ENCODE measurements at places on chromosomes 6 and 20. TPM values are rescaled to one million over a fixed set of nuclear protein-coding genes. Genes with fewer than 3 reads are reported as not detected.
A peak's percentile ranks its signal among the peaks of the same experiment; 100 is the strongest.

DNA sequence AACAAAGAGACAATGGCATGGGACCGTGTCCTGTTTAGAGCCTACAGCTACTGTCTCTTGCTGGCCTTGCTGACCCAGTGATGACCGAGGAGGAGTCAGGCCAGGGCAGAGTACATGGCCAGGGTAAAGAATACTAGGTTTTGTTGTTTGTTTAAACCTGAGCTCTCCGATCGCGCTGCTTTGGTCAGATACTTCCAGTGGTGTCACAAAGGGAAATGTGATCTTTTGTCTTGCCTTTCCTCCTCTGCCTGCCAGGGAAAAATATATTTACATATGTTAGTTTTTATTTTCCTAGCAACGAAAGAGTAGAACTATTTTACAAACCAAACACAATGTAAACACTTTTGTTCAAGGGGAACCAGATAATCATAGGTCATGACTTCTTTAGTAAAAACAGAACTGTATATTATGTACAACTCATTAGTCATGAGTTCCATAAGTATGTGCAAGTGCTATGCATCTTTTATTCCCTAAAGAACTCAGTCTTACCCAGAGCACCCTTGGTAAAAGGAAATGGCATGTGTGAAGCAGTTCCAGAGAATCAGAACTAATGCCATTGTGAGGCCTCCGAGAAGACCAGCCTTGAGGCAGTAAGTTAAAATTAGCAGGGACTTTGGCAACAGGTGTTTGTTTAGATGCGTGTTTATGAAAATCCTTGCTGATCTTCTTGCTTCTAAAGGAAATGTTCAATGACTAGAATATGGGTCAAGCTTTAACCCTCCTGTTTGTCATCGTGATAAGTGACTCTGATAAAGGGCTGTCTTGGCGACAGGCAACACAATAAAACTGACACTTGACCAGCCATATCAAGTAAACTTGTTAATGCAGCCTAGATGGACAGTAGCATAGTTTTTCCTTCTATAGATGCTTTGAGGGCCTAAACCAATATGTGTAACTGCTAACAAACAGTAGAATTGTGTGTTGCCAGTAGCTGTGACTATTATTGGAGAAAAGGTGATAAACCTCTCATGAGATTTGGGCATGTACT is 204.6 kb downstream of the NKAIN2 start:
- DNase-seq: no peak

- no peak for DNase-seq
Measured at GRCh38 chr20:63163171-63163570, 52.8 kb downstream of the YTHDF1 start.

DNA sequence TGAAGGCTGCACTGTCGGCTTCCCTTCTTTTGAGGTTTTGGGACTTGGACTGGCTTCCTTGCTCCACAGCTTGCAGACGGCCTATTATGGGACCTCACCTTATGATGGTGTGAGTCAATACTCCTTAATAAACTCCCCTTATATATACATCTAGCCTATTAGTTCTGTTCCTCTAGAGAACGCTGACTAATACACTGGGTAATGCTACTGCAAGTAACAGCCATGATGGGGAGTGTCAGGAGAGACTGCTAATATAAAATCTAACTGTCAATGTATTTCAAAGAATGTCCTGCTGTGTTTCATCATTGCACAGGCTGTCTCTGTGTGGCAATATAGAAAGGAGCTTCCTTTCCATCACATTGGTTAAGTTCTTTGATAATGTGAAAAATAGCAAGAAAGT is 57.7 kb upstream of the UST start:
- DNase-seq: peak; percentile 60

The PDE7B gene
- total RNA-seq: 12.4 TPM

The CDH26 gene
- not detected for total RNA-seq

The SOX18 gene
- not detected for total RNA-seq

DNA sequence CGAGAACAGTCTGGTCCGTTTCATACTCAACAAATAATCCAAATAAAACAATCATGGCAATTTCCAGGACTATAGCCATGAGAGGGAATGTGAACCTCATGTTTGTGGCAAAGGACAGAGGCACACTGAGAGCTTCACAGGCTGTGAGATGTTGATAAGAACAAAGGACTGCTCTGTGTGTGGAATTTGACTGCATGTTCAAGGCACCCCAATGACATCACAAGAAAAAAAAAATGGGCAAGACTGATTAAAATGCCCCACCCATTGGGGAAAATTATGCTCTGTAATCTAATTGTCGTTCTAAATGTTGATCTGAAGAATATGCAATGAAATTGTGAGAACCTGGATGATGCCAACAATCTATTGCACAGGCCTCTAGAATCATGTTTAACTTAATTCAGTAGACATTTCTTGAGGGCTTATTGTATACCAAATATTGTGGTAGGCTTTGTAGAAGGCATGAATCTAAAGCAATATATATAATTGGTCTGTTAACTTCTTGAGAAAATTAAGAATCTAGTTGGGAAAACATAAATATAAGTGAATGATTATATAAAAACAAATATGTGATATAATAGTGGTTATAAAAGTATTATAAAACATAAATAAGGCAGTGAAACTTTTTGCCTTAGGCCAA is at the start of gene RHAG:
Gene RHAG (minus strand): TSS at position 127 of the 637 bp plus-strand sequence. CDS start 27 bp downstream, at position 100.
- no peak for DNase-seq

The ZSCAN9 gene
- 17.7 TPM for total RNA-seq

DNA sequence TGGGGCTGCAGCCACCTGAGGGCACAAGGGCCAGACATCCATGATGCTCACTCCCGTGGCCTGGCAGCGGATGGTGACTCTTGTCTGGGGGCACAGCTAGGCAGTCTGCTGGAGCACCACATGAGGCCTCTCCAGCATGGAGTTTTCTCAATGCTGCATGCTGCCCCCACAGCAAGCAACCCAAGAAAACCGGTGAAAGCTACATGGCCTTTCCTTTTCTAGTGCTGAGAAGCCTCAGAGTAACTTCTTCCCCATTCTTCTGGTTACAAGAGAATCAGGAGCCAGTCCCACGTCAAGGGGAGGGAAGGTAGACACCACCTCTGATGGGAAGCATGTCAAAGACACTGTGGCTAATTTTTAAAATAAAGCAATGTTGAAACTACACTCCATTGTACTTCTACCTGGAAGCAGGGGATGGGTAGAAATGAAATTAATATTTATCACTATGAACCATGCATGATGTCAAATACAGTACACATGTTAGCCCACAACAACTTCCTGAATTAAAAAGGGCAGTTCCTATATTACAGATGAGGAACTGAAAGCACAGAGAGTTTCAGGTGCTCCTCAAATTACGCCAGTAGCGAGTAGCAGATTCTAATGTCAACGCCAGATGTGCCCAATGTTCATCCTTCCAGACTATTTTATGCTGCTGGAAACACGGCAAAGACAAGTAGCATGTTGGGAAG is 101.5 kb downstream of the LAMP5 start:
- no peak for DNase-seq

GRCh38 chr6:104050455-104050854 is 809.3 kb downstream of the HACE1 start:
- DNase-seq: no peak

DNA sequence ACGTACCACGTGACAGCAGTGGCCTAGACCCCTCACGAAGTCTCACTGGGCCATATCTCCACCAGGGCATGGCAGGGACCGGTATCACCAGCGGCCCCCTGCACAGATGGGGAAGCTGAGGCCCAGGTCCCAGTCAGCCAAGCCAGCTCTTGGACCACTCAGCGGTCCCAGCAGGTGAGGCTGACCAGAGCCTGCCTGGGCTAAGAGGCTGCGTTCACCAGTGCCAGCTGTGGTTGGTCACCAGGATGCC is 2.6 kb upstream of the MRGBP start:
- DNase-seq: no peak

The TREM2 gene
- total RNA-seq: not detected

DNA sequence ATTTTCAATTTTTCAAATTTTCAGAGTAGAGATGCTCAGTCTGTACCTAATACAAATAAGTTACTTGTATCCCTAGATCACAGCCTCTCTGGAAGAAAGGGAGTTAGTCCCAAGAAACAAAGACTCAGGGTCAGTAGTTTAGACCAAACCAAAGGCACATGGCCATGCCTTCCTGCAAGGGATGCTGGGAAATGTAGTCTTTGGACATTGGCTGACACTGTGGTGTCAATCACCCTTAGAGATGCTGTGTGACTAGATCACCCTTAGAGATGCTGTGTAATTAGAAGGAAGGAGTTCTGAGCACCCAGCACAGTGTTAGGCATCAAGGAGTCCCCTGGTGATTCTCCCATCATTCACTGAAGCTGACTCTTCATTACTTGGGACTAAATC is 202.1 kb downstream of the NFATC2 start:
- no peak for DNase-seq

- peak; percentile 79 for DNase-seq
Measured at GRCh38 chr6:148464319-148465010, 121.8 kb downstream of the SASH1 start.

- no peak for DNase-seq
Measured at GRCh38 chr6:101259505-101259904, 134.0 kb upstream of the GRIK2 start.

GRCh38 chr6:11263291-11263775 is 30.9 kb upstream of the NEDD9 start:
- peak; percentile 84 for DNase-seq

DNA sequence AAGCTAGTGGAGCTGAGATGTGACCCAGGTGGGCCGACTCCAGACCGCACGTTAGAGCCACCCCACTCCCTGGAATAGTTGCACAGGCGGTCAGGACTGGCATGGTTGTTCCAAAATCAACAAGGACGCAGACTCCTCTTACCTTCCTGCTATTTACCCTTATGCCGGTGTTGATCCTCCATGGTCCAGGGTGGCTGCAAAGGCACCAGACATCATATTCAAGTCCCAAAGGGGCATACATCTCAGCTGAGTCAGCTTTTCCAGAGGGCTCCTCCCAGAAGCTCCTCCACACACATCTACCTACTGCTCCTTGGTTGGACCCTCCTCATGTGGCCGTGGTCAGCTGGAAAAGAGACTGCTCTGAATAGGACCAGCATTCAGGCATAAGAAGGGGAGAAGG is 112.2 kb downstream of the SYCP2 start:
- no peak for DNase-seq

DNA sequence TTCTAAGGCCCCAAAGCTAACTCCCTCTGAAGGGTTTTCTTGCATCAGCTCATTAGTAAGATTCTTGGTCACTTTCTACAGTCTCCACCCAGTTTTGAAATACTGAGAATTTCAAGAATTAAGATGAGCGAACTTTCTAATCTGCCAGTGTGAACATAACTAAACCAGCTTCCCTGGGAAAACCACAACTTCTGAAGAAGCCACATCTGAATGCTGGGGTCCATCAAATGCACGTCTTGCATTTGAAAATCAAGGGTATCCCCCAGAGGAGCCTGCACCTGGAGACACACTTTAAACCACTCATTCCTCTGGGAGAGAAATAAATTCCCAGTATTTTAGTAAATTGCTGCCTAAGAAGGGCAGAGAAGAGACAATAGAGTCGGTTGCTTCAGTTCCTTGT is 292.1 kb upstream of the CDH4 start:
- DNase-seq: no peak

- DNase-seq: peak; percentile 53
Measured at GRCh38 chr6:140462453-140463311, 1088.2 kb upstream of the CITED2 start.

- no peak for DNase-seq
Measured at GRCh38 chr6:10033223-10033829, 381.5 kb downstream of the TFAP2A start.

GRCh38 chr6:34144581-34145160 is 1.2 kb downstream of the GRM4 start:
- DNase-seq: no peak

The C6orf62 gene
- total RNA-seq: 65.3 TPM

- no peak for DNase-seq
Measured at GRCh38 chr6:79602859-79603258, 28.3 kb upstream of the SH3BGRL2 start.

- DNase-seq: no peak
Measured at GRCh38 chr20:11982955-11983470, 65.3 kb downstream of the BTBD3 start.

DNA sequence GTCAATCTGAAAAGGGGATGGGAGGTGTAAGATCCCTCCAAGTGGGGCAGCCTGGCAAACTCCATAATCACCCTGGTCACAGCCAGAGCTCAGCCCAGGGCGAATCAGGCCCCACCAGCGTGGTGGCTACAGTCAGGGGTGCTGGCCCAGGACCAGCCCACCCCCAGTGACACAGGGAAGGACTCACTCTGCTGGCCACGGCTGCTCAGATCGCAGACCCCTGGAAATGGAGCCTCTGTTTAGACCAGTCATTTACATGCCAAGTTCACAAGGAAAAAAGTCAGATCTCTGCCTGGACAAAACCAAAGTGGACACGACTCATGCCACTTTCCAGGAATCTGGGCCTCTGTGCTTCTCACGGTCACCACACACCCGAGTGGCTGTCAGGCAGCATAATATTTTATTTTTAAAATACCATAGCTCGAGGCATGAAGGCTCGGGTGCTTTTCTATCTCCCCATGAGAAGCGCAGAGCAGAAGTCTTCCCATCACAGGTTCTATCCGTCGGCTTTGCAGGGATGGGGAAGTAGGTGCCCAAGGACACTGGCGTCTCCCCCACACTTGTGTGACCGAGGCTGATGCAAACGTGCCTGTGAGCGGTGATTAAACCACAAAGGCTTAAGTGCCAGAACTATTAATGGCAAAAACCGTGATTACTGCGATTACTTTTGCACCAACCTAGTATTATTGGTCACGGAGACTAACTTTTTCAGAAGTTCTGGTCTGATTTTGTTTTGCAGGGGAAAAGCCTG is 13.0 kb downstream of the PXDC1 start:
- no peak for DNase-seq

GRCh38 chr20:44725837-44726236 is 10.7 kb downstream of the CCN5 start:
- DNase-seq: no peak

The ZNF217 gene
- 25.8 TPM for total RNA-seq

The PKIB gene
- total RNA-seq: 13.1 TPM

DNA sequence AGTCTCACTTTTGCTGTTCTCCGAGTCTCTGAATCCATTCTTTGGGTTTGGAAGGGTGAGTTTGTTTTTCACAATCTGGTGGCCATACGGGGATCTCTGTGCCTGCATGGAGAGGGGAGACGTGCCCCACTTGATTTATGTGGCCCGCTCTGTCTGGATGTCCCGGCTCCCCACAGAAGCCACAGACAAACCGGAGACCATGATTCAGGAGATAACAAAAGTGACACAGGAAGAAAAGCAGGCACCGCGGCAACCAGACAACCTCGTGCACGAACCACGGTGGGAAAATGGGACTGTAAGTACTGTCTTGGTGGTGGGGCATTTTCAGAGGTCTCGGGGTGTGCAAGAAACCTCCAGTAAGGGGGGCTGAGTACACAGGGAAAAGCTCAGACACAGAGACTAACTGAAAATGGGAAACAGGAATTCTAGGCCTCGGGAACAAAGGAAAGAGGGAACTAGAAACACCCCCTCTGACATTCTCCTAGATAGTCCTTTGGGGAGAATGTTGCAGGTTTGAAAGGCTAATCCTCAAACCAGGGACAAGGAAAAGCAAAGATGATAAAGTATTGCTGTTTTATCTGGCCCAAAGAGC is 22.1 kb upstream of the ZNF318 start:
- DNase-seq: no peak

GRCh38 chr6:159132664-159133063 is 36.5 kb upstream of the FNDC1 start:
- no peak for DNase-seq

All from IMR-90 (cell line).